ENCODE measurements at places on chromosomes 7 and 10. TPM values are rescaled to one million over a fixed set of nuclear protein-coding genes. Genes with fewer than 3 reads are reported as not detected.

GRCh38 chr7:141073173-141073640, 657 bp upstream of the TMEM178B start:
- H3K27me3 ChIP-seq, result peaks cover 55% of the 10 kb centered on the region
- H3K27ac ChIP-seq, result no peak overlapping the region
- peaks cover 17% of the 10 kb centered on the region for H3K4me1 ChIP-seq
- no peaks in the 10 kb centered on the region for H3K36me3 ChIP-seq
- H3K4me3 ChIP-seq, result peak overlapping the region; percentile 65

Gene CPED1
- total RNA-seq, result 26.4 TPM

Gene MOGAT3
- not detected for total RNA-seq

Gene NUTM2E
- total RNA-seq, result 0.78 TPM

DNA sequence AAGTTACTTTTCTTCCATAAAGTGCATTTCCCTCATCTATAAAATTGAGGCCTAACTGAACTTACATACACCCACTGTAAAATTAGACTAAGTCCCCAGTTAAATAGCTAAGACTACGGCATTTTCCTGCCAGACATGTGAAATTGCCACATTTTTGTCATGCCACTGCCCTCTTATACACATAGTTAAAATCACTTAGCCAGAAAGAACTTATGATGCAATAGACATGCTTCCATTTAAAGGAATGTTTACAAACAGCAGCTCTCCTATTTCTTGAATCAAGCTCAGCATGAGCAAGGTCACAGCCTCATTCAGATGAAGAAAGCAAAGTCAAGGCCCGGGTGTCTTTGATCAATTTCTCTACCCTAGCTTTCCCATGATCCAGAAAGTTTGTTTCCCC, 175.7 kb downstream of the LRRN3 start:
- no peak for DNase-seq
- no peaks in the 10 kb centered on the region for H3K27me3 ChIP-seq
- H3K36me3 ChIP-seq, result no peaks in the 10 kb centered on the region
- H3K4me3 ChIP-seq, result no peak overlapping the region
- peaks cover 12% of the 10 kb centered on the region for H3K4me1 ChIP-seq

- peaks cover 9% of the 10 kb centered on the region for H3K4me1 ChIP-seq
- H3K27me3 ChIP-seq, result no peaks in the 10 kb centered on the region
- no peaks in the 10 kb centered on the region for H3K36me3 ChIP-seq
- DNase-seq, result no peak
Observed at GRCh38 chr10:126243306-126243705, 145.0 kb downstream of the ADAM12 start.

- H3K4me3 ChIP-seq, result no peak overlapping the region
- no peaks in the 10 kb centered on the region for H3K36me3 ChIP-seq
- H3K4me1 ChIP-seq, result peaks cover 8% of the 10 kb centered on the region
- no peaks in the 10 kb centered on the region for H3K27me3 ChIP-seq
- DNase-seq, result no peak
Observed at GRCh38 chr7:105743351-105744090, 132.9 kb downstream of the ATXN7L1 start.

- peaks cover 84% of the 10 kb centered on the region for H3K27me3 ChIP-seq
- H3K36me3 ChIP-seq, result no peaks in the 10 kb centered on the region
- H3K27ac ChIP-seq, result no peak overlapping the region
Observed at GRCh38 chr7:1254281-1255079, 21.8 kb downstream of the UNCX start.

DNA sequence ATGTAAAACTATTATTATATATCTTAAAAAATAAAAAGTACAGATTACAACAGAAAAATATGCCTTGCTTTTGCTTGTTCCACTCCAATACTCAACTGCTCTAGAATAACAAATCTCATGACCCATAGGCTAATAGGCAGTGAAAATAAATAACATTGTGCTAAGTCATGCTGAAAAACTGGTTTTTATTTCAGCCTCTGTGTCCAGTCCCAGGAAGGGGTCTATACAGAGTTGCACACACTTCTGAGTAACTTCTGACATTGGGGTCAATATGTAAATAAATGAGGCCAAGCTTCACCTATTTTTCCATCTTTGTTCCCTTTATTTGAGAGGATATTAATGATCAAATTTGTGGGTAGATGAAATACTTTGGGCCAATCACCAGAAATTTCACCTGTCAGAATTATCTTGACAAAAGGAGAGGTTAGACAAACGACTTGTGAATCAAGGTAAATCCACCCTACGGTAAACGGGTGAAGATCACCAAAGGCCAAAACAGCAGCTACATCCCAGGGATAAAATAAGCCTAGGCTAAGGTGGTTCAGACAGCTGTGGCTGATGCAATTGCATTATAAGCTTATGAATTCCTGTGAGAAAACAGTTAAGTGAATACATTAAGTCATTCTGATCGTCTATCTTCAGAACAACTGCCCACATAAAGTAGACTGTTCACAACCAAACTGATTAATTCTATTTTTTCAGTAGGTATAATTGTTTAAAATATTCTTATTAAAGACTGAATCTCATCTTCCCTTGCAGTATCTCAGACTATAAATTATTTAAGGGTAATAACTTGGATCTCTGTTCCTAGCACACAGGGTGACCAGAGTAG, 87.5 kb downstream of the UBE2H start:
- no peak overlapping the region for H3K4me3 ChIP-seq
- DNase-seq, result no peak
- H3K36me3 ChIP-seq, result peaks cover 12% of the 10 kb centered on the region
- peaks cover 37% of the 10 kb centered on the region for H3K4me1 ChIP-seq
- no peaks in the 10 kb centered on the region for H3K27me3 ChIP-seq

Gene FEZF1
- total RNA-seq, result not detected

DNA sequence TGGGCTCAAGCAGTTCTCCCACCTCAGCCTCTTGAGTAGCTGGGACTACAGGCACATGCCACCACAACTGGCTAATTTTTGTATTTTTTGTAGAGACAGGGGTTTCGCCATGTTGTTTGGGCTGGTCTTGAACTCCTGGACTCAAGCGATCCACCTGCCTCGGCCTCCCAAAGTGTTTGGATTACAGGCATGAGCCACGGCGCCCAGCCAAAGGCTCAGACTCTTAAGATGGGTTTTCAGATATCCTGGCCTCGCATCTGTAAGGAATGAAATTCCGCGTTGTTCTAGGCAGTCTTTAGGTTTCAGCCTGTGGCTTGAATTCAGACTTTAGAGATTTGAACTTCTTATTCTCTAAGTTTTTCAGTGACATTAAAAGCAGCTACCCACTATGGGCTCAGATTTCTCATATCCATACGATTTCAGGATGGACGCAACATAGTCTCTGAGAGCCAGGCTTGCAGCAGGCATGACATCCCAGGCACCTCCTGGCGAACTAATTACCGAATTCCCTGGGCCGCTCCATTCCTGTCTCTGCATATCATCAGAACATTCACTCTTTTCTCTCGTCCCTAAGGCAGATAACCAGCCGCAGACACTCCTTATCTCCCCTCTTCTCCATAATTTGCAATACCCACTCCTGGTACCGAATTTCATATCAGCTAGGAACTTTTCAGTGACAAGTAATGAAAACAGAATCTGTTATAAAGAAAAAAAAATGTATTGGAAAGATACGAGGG, 29.7 kb downstream of the IL15RA start:
- DNase-seq, result no peak
- H3K4me3 ChIP-seq, result no peak overlapping the region
- H3K27ac ChIP-seq, result no peak overlapping the region
- peaks cover 24% of the 10 kb centered on the region for H3K4me1 ChIP-seq
- H3K27me3 ChIP-seq, result peaks cover 7% of the 10 kb centered on the region

DNA sequence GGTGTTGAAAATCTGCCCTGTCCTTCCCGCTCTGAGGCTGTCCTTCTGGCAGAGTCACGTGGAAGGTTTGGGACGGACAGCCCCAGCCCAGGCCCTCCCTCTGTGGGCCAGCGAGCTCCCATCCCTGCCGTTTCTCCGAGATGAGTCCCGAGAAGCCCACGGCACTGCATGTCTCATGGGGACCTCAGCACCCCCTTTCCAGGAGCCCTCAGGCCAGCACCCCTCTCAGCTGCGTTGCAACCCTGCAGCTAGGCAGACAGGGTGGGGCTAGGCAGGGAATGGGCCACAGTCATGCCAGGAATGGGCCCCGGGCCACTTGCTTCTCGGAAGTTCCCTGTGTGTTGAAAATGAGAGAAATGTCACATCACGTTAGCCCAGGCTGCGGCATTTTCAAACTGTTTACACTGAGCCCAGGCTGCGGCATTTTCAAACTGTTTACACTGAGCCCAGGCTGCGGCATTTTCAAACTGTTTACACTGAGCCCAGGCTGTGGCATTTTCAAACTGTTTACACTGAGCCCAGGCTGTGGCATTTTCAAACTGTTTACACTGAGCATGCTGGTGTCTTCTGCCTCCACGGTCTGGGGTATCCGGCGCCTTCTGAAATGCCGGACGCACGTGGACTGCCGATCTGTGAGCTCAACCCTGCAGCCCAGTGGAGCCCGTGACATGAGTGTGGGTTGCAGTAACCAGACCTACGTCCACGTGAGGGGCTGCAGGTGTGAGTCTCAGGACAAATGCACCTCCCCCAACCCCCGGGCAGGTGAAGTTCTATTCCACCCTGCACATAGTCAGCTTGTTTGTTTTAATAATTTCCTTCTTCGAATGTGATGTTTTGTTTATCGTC, 42.6 kb downstream of the FAM20C start:
- H3K4me3 ChIP-seq, result no peak overlapping the region
- DNase-seq, result no peak
- no peaks in the 10 kb centered on the region for H3K36me3 ChIP-seq
- H3K4me1 ChIP-seq, result peaks cover 6% of the 10 kb centered on the region
- no peak overlapping the region for H3K27ac ChIP-seq

DNA sequence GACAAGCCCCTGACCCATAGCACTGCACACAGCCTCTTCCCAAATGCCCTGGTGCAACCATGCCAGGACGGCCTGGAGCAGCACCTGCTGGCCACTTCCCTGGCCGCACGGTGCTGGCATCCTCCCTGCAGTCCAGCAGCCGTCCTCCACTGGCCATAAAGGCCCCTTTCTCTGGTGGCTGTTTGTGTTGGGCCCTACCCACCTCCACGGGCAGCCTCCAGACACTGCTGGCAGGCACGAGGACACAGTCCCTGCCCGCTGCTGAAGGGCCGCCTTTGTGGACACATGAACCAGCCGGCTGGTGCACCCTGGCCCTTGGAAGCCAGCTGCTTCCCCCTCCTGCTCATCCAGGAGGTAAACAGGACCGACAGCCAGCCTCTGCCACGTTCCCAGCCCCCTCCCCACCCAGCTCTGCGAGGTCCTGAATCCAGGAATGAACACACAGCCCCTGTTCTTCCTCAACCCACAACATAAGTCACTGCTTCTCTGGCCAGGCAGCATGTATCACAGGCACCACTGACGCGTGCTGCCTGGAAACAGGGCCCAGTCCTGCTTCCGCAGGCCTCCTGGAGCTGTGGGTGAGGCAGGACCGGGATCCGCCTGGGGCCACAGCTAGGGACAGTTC, 43.8 kb downstream of the SPOCK2 start:
- H3K27ac ChIP-seq, result peak overlapping the region; percentile 86
- H3K4me1 ChIP-seq, result peaks cover 51% of the 10 kb centered on the region
- no peak for DNase-seq

Gene TMEM229A
- 0.59 TPM for total RNA-seq

DNA sequence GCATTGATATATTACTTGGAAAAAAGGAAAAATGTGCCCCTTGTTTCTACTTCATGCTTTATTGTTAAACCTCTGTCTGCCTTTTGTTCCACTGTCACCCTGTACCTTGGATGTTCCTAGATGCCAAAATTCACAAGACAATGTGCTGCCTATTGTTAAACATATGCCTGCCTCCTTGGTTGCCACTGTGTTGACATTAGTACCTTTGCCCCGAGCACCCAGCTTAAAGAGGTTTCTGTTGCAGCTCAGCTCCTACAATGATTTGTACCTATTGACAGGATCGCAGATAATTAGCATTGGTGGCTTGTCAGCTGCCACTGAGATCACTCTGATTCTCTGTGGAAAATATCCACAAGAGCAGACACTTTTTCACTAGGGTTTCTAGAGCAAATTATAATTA, 188.0 kb downstream of the KCND2 start:
- no peaks in the 10 kb centered on the region for H3K4me1 ChIP-seq
- no peak overlapping the region for H3K27ac ChIP-seq
- H3K36me3 ChIP-seq, result peaks cover 5% of the 10 kb centered on the region
- H3K27me3 ChIP-seq, result no peaks in the 10 kb centered on the region
- H3K4me3 ChIP-seq, result no peak overlapping the region
- no peak for DNase-seq

DNA sequence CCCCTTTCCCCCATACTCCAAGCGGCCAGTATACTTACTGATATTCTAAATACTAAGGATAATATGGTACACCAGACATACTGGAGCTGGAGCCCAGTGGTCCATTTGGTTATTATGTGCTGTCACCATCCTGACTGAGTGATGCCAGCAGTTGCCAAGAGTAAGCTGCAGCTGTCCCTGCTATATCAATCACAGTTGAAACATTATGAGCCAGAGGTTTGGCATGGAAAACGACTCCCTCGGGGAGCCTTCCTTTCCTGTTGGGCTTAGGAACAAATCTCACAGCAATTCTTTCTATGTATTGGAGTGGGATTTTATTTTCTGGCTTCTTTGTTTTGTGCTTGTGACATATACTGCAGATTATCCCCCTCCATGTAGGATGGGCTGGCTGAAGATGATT, 32.6 kb downstream of the STRIP2 start:
- no peak overlapping the region for H3K27ac ChIP-seq
- H3K4me3 ChIP-seq, result no peak overlapping the region
- no peaks in the 10 kb centered on the region for H3K36me3 ChIP-seq

DNA sequence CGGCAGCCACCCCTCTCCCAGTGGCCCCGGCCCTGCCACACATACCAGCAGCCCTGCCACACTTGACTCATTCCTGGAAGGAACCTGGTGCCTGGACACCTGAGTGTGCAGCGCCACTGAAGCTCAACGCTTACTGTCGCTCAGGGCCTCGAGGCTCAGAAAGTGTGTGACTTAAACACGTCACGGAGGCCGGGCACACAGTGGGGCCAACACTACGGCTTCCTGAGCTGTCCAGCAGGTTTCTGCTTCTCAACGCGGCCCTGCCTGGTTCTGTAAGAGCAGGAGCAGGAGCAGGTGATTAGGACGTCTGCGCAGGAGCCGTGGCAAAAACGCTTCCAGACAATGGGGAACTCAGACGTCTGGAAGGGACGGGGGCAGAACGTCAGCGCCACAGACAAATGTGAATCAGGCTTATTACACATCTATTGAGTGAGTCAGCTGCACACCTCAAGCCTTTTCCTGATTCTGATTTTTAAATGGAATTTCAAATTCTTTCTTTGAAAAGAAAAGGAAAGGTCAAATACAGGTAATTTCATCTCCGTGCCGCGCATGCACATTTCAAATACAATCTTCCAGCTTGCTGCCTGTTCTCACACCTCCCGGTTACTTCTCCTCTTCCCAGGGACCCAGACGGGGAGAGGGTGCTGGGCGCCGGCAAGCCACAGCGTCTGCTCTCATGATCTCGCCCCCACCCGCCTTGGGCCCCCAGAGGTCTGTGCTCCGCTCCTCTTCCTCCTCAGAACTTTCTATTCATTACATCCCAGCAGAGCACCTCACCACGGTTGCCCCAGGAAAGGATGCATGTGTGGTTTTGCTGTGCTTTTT, 66.6 kb downstream of the ADARB2 start:
- no peak overlapping the region for H3K4me3 ChIP-seq
- DNase-seq, result no peak
- no peak overlapping the region for H3K27ac ChIP-seq
- H3K4me1 ChIP-seq, result no peaks in the 10 kb centered on the region
- no peaks in the 10 kb centered on the region for H3K36me3 ChIP-seq
